ENCODE measurements at places on chromosomes 2 and 18. TPM values are rescaled to one million over a fixed set of nuclear protein-coding genes. Genes with fewer than 3 reads are reported as not detected.

GRCh38 chr2:225602205-225602604 is 202.7 kb downstream of the NYAP2 start:
- no peak for DNase-seq

The ADAM23 gene
- total RNA-seq: 4.5 TPM

DNA sequence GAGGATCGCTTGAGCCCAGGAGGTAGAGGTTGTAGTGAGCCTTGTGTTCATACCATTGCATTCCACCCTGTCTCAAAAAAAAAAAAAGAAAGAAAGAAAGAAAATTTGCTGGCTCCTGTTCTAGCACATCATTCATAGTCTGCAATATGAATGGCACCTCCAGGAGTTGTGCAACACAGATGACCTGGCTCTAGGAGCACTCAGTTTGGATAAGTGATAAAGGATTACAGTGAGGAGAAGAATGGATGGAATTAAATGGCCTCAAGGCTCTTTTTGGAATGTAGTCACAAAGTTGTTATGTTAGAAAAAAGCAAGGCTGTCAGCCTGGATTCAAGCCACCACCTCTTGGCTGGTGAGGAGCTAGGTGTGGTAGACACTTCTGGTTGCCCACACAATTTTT is 21.5 kb upstream of the SPRED2 start:
- no peak for DNase-seq

DNA sequence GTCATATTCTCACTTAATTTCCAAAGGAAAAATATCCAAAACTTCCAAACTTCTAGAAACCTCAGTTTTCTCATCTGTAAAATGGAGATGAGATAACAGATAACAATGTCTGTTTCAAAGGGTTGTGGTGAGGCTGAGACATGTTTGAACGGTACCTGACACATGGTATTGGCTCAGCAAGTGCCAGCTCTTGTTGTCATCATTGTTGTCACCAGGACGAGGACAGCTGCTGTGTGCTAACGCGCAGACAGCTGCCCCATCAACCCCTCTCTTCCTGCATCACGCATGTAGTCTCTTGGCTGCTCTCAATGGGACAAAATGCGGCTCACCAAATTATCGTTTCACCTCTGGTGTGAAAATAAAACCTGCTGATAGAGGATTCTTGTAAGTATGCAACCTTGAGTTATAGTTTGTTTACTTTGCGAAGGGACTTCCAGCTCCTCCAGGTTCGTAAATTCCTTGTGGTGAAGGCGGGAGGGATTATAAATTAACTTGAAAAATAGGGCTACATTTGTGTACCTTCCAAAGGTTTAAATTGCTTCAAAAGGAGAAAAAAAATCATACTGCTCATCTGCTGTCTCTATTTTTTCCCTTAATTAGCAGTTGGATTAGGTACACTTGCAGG is 605.4 kb downstream of the BCL11A start:
- no peak for DNase-seq

- no peak for DNase-seq
Measured at GRCh38 chr2:94762600-94762999, 108.6 kb upstream of the TEKT4 start.

DNA sequence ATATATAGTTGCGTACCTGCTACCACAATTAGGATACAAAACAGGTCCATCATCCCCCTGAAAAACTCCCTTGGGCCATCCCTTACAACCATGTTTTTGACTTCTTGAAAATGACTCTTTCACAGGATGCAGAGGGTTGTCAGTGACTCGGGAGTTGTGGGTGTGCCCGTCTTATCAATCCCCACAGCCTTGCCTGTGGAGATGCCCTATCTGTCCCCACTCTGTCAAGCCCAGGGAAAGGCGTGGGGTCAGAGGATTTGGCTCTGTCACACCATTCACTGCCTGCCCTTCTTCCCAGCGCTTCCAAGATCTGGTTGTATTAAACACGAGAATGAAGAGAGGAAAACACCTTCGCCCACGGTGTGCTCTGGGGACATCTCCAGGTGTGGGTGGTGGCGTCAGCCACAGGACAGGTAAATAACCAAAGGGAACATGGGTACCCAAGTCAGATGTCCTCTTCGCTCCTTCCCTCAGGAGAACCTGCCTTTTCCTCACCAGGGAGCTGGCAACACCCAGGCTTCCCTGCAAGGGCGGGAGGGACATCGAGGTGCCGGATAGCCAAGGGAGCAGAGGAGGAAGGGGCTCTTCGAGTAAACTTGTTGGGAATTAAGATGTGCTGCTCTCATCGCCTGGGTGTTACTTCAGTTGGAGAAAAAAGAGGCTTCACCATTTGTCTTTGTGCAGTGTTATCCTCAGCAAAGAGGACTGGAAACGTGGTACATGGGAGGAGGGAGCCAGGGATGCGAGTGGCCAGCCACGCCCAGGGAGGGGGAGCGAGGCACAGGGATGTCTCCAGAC is 100.3 kb downstream of the B3GNT2 start:
- DNase-seq: no peak

The CACNB4 gene
- total RNA-seq: 1.1 TPM

The REG3A gene
- not detected for total RNA-seq

GRCh38 chr2:204732019-204732418 is 186.7 kb downstream of the PARD3B start:
- DNase-seq: no peak

The CPO gene
- total RNA-seq: not detected

- peak; percentile 85 for DNase-seq
Measured at GRCh38 chr2:26982102-26982742, 11.8 kb downstream of the MAPRE3 start.

GRCh38 chr2:200138391-200139124 is 167.9 kb upstream of the SPATS2L start:
- DNase-seq: no peak

DNA sequence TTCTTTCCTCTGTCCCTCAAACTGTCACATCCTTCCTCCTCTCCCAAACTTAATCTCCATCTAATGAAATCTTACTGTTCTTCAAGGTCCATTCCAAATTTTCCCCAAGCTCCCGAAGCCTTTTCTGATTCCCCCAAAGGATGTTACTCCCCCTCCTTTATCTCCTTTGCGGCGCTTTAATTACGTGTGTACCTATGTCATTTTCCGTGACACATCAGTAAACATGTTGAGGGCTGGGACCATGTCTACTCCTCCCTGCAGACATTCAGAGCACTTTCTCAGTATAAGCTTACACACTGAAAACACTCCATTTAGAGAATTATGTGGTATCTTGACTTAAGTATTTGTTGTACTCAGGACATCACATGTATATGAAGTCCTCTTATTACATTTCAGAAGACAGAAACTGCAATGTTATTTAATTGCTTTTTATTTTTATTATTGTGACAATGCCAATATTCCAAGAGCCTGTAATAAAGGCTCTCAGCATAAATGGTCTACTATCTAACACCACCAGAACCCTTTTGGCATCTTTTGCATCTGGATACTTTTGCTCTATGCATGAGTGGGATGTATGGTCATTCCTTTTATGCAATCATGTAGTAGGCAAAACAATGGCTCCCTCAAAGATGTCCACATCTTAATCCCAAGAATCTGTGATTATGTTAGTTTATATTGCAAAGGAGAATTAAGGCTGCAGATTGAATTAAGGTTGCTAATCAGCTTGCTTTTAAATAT is 1.8 kb downstream of the NMI start:
- DNase-seq: no peak

The STARD7 gene
- 136 TPM for total RNA-seq

DNA sequence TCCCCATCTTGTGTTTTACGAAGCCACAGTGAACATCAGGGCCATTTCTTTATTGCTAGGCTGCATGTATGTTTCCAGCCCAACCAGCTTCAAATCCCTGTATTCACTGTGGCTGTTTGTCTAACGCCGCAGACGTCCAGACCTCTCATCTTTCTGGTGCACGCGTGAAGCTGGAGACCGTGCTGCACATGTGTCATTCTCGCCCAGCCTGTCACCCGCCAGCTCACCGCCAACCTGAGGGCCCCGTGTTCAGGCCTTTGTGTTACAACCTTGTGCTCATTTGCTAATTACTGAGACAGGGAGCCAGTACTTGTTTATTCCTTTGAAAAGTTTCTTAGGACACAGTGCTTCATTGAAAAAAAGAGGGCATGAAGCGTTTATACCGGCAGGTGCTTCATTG is 21.4 kb downstream of the SALL3 start:
- no peak for DNase-seq

The CMPK2 gene
- 22.9 TPM for total RNA-seq

DNA sequence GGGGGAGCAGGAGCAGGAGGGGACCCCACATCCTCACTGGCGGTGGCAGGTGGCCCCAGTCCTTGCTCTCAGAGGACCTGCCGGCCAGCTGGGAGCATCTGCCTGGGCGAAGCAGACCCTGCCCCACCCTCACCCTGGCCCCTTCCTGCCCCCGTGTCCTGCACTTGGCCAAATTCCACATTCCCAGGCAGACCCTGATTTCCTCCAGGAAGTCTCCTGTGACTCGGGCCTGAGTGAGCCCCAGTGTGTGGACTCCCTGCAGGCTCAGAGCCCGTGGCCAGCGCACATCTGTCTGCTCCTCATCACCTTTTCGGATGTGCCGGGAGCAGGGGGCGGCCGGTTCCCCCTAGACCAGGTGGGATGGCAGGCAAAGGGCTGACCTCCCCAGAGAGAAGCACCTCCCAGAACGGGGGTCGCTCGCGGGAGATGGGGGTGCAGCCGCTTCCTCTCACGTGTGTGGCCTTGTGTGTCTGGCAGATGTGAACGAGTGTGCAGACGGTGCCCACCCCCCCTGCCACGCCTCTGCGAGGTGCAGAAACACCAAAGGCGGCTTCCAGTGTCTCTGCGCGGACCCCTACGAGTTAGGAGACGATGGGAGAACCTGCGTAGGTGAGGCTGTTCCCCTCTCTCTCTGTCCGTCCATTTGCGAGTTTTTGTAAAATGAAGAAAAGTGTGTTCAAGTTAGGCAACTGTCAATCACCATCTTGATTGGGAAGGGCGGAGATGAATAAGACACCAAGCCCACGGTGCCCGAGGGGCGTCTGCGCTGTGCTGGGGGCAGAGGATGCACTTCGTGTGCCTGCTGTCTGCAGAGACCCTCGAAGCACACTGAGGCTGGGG is 90.4 kb downstream of the TPO start:
- DNase-seq: no peak

The TTR gene
- 0.41 TPM for total RNA-seq

Data from transverse colon (tissue), 4 donors.